ENCODE measurements at places on chromosomes 1 and 21.
A peak's percentile ranks its signal among the peaks of the same experiment; 100 is the strongest.

DNA sequence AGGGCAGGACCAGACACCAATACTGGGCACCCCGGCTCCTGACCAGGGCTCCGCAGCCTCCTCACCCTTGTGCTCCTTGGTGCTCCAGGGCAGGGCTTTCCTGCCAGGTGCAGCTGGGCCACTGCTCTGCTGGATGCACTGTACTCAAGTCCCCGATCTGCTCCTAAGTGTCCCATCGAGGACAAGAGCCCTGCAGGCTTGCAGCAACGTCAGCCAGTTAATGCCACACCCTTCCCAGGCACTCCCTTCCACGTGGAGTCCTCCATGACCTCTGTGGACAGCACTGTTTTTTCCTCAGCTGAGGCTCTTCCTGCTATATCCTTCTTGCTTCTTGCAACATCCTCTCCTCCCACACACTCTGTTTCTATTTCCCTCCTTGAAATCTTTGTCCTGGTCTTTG, 94.0 kb upstream of the NGF start:
- no peak for DNase-seq

DNA sequence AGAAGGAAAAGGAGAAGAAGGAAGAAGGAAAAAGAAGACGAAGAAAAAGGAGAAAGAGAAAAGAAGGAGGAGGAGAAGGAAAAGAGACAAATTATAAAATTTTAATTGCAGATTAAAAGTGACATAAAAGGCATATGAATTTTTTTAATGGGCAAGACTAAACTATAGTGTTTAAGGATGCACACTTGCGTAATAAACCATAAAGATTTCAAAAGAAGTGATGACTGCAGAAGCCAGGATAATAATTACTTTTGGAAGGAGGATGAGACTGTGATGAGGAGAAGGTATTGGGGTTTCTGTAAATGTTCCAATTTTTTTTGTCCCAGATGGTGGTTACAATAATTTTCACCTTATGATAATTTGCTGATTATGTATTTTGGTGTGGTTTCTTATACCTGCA, 243.1 kb upstream of the PKN2 start:
- DNase-seq: no peak

DNA sequence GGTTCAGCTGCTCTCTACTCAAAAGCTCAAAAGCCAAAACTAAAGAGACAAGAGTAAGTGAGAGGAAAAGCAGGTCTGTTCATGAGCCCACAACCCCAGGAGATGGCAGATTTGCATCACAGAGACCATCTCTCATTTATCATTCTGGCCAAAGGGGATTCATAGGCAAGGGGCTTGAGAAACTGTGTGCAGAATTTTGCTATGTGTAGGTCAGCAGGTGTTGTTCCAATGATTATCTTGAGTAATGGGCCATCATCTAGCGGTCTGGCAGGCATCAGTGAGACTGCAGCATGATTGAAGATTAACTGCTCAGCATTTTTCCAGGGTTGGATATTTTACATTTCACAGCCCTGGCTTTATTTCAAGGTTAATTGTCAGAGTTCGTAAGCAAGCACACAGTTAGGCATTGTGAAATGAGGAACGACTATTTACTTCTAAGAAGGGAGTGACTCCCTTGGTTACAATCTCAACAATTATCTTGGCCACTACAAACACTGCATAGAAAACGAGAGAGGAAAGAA, 1204.6 kb upstream of the TMPRSS15 start:
- DNase-seq: no peak

DNA sequence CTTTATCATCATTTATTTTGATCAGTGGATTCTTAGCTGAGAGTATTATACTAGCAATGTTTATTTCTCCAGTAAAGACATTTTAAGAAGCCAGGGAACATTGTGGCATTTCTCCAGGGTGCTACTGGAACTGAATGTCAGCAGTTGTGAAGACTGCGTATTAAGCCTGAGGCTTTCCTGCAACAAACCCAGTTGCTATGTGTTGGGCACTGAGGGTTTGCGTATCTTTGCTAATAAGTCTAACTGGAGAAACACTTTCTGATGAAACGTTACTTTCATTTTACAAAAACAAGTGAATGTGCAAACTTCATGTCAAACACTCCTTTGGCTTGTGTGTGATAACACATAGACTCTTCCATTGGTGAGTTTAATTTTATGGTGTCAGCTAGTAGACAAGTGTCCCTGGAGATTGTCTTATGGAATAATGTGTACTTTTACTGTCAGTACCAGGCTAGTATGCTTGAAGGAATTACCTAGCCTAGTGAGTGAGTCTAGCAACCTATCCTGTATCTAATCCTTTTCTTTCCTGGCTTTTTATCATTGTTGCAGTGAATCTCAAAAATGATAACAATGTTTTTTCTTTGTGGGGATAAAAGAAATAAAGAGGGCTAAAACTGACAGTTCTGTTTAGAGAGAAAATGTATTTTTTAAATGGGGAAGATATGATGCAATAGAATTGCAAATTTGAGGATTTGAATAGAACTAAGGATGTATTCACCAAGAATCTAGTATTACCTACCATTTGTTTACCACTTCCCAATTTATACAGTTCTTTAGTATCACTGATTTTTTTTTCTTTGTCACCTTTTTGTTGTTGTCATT, 70.1 kb downstream of the MTR start:
- peak; percentile 45 for DNase-seq

- peak; percentile 10 for DNase-seq
Measured at GRCh38 chr1:174114788-174115448, 44.4 kb upstream of the RABGAP1L start.

- DNase-seq: no peak
Measured at GRCh38 chr21:29394051-29394450, 95.3 kb downstream of the BACH1 start.

DNA sequence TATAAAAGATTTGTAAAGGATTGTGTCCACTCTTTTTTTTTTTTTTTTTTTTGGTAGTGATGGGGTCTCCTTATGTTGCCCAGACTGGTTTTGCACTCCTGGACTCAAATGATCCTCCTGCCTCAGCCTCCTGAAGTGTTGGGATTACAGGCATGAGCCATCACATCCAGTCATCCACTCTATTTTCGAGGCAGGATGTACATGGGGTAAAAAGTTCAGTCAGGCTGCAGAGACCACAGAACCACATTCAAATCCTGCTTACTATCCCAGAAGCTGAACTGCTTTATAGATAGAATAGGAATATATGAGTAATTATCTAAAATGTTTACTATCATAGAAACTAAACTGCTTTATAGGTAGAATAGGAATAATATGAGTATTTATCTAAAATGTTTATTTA, 26.0 kb upstream of the KCNK2 start:
- DNase-seq: no peak

GRCh38 chr1:79469139-79469538, 462.6 kb upstream of the ADGRL4 start:
- DNase-seq: no peak

- DNase-seq: no peak
Measured at GRCh38 chr21:35216996-35217395, 167.9 kb upstream of the RUNX1 start.

- DNase-seq: no peak
Measured at GRCh38 chr1:183477986-183478781, 5.9 kb downstream of the SMG7 start.

GRCh38 chr21:37079211-37079824, 6.3 kb downstream of the TTC3 start:
- no peak for DNase-seq

DNA sequence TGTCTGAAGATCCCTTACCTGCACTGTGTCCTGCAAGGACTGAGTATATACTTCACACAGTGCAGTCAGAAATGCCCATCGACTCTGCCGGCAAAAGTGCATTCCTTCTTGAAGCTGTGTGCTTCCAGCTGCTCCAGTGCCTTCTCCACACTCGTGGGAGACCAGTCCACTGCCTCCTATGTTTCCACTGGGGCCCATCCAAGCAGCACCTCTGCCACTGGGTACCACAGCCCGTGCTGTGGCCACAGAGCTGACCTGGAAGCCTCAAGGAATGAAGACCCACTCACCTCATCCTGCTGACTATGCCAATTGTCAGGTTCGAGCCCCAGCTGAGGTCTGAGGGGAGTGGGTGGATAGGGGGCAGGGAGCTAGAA, 108.1 kb downstream of the GDAP2 start:
- DNase-seq: no peak

DNA sequence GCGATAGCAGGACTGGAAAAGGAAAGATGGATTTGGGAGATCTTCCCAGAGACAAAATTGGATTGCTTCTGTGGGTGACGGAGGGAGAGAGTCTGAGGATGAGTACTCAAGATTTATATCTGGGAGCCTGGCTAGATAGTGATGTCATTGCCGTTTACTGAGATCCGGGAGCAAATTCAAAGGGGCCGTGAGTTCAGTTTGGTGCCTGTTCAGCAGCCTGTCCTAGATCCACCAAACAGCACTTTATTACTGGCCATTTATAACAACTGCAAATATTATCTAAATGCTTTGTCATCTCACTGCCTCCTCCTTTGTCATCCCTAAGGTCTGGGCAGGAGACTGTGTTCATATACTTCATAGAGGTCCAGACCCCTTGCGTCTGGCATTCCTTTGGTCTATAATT, 29.2 kb downstream of the MAPKAPK2 start:
- DNase-seq: no peak

GRCh38 chr1:62599044-62599443, 1.7 kb downstream of the ANGPTL3 start:
- DNase-seq: no peak

DNA sequence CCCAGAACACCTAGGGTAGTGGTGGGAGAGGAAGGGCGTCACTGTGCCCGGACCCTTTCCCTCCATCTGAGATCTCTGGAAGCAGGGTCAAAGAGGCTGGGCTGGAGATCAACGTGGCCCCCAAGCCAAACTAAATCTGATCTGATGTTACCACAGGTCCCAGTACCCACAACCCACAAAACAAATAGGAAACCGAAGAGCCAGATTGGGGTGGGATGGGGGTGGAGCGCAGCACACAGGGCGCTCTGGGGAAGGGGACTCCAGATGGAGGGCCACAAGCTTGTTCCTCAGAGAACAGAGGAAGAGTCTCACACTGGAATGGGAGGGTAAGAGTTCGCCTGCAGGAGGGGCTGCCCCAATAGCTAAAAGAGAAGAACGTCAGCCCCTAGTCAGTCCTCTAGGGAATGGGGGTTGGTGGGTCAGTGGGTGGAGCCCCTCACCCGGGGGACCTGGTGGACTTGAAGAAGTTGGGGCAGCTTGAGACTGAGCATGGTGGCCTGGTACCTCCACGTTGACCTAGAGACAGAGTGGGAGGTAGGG, 1.5 kb downstream of the PAQR6 start:
- no peak for DNase-seq
